Left ventricle myocardium superior (tissue), 1 donor: ENCODE measurements at places on chromosomes 6 and 20. TPM values are rescaled to one million over a fixed set of nuclear protein-coding genes. Genes with fewer than 3 reads are reported as not detected.

DNA sequence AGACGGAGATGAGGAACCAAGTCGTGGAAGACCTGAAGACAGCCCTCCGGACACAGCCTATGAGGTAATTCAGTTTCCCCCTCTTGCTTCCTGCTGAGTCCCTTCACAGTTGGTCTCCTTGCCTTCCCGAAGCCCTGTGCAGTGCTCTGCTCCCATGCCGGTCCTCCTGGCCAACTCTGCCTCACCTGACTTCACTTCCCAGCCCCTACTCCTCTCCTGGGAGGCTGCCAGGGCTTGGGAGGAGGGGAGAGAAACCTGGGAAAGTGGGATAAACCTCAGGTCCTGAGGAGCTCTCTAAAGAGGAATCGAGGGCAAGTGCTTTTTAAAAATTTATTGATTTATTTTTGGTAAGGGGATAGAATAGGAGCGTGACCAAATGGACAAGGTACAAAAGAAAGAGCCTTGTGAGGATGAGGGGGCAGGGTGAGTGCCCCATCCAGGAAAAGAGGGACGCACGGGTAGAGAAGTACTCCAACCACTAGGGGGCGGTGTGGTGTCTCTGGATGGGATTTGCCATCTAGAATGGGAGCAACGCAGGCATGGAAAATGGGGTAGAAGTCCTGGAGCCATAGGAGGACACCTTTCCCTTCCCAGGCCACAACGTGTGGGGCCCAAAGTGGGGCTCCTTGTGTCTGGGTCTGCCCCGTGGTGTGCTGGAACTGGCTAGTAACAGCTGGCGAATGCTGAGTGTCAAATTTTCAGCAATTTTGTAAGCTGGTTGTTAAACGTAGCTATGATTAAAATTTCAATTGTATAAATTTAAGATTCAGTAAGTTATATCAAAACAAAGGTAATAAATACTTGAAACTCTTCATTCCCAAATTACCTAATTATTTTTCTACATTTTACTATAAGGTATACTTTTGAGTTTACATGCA lies 69.0 kb downstream of the MOCS1 start:
- peak; percentile 76 for DNase-seq

- no peak for DNase-seq
These were observed 1.7 kb downstream of the TAAR6 start for GRCh38 chr6:132571774-132572173.

DNA sequence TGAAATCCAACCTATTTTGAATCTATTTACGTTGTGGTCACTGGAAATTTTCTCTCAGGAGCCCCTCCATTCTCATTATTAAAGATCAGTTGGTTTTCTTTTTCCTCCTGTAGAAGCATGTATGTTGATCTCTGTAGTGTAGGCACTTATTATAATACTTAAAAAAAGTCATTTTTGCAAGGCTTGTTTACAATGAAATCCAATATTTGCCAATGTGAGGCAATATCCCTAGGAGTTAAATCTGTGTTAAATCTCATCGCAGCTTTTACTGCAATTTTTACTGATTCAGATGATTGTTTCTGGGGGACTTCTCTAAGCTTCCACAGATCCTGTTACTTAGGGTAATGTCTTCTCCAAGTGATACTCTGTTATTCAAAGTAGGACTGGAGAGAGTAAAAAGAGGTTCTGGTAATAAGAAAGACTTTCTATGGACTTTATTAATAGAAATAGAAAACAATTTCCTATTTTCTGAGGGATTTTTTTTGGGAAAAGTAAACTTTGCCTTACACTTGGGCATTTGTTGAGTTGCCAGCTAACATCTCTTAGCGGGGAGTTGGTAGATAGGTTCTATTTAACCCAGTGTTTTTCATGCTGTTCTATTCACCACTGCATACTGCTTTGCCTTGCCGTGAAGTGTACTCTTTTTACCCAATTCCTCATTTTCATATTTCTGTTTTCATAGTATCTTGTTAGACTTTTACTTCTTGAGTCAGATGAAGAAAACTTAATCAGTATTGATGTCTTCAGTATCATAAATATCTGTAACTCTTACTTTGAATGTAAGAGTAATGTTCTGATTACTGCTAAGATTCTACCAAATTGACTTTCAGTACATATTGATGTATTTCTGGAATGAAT lies 48.6 kb downstream of the CDKAL1 start:
- DNase-seq, result no peak

DNA sequence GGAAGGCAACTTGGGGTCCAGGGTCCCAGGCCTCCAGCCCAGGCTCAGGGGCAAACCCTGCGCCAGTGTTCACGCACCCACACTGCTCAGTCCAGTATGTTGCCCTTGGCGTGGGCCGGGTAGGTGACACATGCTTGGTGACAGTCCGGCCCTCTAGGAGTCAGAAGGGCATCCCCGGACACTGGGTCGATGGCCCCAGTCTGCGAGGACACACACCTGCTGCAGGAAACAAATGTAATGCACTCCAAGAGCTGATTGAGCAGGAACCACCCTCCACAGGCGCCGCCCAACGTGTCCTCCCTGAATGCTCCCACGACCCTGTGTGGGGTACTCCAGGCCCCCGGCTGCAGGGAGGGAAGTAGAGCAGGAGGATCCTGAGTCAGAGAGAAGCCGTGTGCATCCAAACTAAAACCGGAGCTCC lies 160.7 kb downstream of the DLL1 start:
- peak; percentile 62 for DNase-seq

DNA sequence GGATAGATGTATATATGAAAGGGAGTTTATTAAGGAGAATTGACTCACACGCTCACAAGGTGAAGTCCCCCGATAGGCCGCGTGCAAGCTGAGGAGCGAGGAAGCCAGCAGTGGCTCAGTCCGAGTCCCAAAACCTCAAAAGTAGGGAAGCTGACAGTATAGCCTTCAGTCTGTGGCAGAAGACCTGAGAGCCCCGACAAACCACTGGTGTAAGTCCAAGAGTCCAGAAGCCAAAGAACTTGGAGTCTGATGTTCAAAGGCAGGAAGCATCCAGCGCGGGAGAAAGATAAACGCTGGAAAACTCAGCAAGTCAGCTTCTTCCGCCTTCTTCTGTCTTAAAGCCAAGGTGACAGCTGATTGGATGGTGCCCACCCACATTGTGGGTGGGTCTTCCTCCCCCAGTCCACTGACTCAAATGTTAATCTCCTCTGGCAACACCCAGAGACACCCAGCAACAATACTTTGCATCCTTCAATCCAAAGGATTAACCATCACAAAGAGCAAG lies 102.6 kb upstream of the GJE1 start:
- no peak for DNase-seq

DNA sequence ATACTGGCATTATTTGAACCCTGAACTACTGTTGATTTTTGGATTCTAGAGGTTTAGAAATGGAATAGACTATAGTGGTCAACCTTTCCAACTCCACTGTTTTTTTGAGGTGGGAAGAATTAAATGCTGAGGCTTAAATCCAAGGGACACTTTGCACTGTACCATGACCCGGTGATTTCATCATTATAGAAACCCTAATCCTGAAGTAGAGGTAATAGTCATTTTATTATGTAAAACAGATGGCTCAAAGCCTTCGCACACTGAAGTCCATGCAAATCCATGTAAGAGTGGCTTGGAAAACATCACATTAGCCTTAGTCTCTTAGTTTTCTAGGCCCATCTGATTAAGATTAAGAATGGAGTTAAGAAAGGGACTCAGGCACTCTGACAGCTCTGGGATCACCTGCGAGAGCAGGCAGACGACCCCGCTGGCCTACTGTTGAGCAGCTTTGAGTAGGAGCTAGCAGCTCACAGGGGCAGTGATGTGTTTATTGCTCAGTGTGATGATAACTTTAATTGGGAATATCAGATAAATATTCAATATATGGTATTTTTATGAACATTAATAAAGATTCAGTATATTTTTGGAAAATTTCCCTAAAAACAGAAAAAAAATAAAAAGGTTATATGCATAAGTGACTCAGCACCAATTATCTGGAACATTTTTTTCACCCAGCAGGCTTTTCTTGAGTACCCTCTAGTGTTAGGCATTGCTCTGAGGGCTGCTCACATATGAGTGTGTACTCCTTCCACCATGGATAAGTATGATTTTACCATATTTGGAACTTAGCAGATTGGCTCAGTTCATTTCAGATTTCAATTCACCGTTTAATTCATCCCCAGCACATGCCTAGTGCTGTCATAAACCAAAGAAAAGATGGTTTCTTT lies 13.4 kb downstream of the SLX4IP start:
- no peak for DNase-seq

DNA sequence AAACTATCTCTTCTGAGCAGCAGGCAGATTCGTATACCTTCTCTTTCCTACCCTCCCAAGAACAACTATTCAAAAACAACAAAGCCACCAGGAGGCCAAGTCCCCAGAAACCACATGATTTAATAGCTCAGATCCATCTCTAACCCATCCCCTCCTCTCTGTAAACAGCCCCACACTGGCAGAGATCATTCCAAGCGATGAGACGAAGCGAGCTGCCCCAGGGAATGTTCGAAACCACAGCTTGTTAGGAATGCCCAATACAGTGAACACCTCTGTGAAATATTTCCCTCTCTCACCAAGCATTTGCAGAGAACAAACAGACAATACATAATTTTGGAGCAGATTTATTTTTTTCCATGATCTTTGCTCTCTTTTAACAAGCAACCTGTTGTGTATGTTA lies 231.8 kb downstream of the SOD2 start:
- no peak for DNase-seq

DNA sequence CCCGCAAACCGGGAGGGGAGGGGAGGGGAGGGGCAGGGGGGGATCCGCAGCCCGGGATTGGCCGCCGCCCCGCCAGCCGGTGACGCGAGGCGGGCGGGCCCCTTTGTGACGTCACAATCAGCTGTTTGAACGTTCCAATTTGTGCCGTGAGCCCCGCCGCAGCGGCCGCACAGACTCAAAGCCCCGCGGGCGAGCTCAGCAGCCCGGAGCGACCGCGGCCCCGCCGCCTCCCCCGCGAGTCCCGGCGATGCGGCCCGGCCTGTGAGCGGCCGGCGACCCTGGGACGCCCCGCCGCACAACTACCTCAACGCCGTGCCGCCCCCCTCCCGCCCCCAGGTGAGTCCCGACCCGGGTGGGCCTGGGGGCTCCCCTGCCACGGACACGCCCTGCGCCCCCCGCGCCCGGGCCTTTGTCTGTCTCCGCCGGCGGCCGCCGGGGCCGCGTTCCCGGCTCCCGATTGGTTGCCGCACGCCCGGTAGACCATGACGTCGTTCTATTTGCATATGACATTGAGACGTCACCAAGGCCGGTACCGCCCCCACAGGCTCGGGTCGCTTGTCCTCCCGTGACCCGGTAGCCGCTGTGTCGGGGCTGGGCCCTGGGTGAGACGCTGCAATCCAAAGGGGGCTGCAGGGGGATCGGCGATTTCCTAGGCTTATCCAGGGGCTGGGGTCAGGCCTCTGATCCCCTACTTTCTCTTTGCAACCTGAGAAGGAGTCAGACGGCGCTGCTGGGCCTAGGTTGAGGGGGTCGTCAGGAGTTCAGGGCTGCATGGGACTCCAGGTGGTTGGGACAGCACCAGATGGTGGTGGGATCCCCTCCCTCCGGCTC lies at the start of gene TP53INP2:
Gene TP53INP2 (plus strand): TSS at position 168 of the 831 bp plus-strand sequence. CDS start 4,396 bp downstream, outside the sequence.
- peak; percentile 97 for DNase-seq

- no peak for DNase-seq
These were observed 175.2 kb upstream of the ARID1B start for GRCh38 chr6:156602066-156602385.

- no peak for DNase-seq
These were observed 486.1 kb downstream of the QKI start for GRCh38 chr6:163900570-163900969.

- no peak for DNase-seq
These were observed 75.3 kb downstream of the SRC start for GRCh38 chr20:37421060-37421905.

DNA sequence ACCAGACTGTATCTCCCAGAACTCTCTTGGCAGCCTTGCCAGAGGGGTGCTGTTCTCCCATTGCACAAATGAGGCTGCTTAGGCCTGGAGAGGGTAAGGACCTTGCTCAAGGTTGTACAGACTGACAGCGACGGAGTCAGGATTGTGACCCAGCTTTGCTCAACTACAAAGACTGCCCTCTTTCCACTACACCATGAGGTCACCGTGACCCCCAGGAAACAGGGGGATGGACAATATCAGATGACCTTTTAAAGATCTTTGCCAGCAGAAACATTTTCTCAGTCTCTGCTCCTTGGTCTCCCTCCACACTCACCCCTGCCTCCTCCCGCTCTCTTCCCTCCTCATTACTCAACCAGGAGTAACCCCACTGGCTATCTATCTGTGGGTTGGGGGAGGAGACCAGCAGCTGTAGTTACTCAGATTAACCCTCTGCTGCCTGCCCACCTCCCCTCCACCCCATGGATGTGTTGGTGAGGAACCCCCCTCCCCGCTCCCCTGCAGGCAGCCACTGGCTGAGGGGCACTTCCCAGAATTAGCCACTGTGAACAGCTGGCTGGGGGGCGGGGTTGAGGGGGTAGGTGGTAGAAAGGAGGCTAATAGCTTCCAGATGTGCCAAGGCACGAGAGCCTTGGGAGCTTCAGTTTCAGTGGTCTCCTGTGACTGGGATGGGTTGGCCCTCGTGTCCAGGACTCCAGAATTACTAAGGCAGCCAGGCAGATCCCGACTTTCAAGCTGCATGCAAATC lies 26.9 kb upstream of the MRPS18A start:
- peak; percentile 63 for DNase-seq

DNA sequence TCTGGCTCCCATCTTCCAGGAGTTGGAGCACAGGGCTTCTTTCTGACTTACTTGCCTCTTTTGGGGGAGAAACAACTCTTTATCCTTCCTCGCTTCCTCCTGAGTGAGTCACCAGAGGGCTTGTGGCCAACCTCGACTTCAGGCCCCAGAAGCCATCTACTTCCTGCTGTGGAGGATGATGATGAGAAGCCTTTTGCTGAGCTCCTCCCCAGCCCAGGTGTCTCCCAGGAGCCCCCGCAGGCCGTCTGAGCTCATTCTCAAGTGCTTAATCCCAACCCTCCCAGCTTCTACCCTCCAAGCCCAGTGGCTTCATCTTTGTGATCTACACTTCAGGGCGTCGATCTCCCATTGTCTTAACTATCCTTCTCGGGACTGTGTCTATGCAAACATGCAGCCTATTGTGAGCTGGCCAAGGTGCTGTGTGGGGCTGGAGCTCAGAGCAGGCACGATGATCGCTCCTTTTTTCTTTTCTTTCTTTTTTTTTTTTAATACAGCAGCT lies 27.9 kb downstream of the SDCBP2 start:
- no peak for DNase-seq

DNA sequence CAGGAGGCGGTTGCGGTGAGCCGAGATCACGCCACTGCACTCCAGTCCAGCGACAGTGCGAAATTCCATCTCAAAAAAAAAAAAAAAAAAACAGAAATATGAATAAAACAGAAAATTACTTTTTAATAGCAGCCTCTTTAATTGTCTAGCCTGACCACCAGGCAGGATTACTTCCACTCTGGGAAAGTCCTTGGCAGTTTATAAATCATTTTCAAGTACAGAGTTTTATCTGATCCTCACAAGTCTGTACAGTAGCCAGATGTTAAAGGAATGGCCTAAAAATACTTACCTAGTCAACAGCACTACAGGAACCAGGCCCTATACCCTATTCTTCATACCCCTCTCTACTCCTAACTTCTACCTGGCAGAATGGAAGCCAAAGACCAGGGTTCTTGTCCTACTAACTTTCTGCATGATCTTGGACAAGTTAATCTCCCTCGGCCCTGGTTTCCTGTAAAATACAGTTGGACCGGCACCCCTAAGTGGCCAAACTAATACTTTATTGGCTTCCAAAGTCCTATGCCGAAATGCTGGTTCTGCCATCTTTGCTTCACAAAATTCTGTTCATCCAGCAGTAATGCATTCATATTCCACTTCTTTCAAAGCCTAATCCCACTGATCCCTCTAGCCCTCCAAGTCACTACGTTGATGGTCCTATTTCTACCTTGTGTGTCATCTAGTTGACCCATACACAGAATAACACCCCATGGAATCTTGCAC lies 1.9 kb downstream of the EIF2S2 start:
- no peak for DNase-seq

Gene STMN3
- 5.5 TPM for total RNA-seq

Gene SLC17A3
- not detected for total RNA-seq

Gene PLTP
- 97.7 TPM for total RNA-seq

Gene AKAP7
- 11.0 TPM for total RNA-seq

Gene BLCAP
- total RNA-seq, result 93.8 TPM
